ENCODE measurements at places on chromosomes 7 and 10.

- no peak for DNase-seq
Measured at GRCh38 chr10:53894145-53894544, 906.9 kb downstream of the PCDH15 start.

GRCh38 chr7:2373646-2374045, 19.0 kb downstream of the EIF3B start:
- DNase-seq, result no peak

- DNase-seq, result no peak
Measured at GRCh38 chr10:115606086-115606485, 512.9 kb downstream of the ATRNL1 start.

GRCh38 chr7:114392686-114393085, 21.9 kb upstream of the FOXP2 start:
- no peak for DNase-seq

GRCh38 chr10:59098387-59098786, 78.1 kb upstream of the PHYHIPL start:
- DNase-seq, result no peak

DNA sequence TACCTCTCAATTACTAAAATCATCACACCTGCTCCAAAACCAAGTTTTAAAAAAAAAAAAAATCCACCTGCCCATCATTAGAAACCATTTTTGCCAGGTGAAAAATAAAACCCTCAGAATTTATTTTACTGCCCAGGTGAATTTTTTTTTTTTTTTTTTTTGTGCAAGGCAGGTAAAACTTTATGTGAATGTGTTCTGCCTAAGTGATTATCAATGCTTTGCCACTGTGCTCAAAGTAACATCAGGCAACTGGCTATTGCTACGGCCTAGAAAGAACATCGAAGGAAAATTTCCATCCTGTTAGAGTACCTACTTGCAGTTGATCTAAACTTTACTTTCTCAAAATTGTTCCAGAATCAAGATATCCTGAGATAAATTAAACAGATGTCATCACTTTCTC, 512.1 kb downstream of the PARD3 start:
- no peak for DNase-seq

DNA sequence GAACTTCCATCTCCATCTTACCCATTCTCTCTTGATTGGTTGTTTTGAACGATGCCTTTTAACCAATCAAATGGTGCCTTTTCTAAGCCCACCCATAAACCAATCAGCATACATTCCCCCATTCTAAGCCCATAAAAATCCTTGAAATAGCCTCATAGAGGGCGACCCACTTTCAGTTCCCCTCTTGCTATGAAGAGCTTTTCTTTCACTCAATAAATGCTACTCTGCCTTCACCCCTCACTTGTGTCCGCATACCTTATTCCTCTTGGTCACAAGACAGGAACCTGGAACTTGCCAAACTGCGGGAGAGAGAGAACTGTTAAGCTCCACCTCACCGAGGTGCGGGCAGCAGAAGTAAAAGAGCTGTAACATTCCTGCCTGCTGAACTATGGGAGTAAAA, 1602.0 kb upstream of the LRRTM3 start:
- no peak for DNase-seq

GRCh38 chr10:120982507-120982906, 131.3 kb downstream of the WDR11 start:
- no peak for DNase-seq

DNA sequence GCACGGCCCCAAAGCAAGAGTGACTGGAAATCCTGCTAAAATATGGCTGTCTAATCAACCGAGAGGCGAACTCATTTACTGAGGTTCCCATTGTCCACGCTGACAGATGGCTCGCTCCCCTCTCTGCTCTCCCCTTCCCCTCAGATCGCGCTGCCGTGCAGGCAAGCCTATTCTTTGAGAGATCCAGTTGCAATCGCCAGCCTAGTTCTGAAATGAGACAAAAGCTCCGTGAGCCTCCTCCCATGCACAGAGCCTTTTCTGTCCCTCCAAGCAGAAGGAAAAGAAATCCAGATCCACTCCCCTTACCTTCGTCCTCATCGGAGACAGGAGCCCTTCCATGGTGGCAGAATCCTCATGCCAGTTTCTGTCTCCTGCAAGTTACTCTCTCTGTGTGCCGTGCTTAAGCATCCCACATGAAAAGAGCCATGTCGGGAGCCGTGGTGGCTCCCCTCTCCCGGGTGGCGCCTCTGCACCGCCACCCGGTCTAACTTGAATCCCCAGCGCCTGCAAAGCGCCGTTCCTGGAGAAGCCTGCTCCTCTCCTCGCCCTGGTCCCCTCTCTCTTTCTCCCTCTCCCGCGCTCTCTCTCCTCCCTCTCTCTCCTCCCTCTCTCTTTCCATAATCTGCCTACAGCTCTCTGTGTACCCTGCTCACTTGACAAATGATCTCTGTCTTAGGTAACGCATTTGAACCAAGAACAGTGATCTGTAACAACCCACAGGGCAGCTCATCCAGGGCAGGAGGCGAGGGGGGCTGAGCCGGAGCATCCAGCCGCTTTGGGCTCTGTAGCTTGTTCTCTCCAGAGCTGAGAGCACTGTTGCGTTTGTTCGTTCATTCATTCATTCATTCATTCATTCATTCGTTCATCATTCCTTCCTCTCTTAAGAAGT, 156.8 kb downstream of the FRMD4A start:
- DNase-seq, result no peak

- DNase-seq, result no peak
Measured at GRCh38 chr7:42947521-42947920, 15.3 kb downstream of the MRPL32 start.

GRCh38 chr7:152674860-152675758, 832 bp downstream of the XRCC2 start:
- peak; percentile 35 for DNase-seq

GRCh38 chr7:52140851-52141250, 824.2 kb upstream of the COBL start:
- DNase-seq, result no peak

- no peak for DNase-seq
Measured at GRCh38 chr7:132428247-132428919, 147.9 kb downstream of the PLXNA4 start.

DNA sequence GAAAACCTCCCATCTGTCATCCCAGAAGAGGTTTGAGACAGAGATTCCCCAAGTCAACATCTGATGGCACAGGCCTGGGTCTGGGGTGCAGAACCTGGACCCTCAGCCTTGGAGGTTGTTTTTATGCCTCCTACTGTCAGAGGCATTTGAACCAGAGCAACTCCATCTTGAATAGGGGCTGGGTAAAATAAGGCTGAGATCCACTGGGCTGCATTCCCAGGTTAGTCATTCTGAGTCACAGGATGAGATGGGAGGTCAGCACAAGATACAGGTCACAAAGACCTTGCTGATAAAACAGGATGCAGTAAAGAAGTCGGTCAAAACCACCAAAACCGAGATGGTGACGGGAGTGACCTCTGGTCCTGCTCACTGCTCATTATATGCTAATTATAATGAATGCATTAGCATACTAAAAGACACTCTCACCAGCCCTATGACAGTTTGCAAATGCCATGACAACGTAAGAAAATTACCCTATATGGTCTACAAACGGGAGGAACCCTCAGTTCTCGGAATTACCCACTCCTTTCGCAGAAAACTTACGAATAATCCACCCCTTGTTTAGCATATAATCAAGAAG, 92.0 kb downstream of the ITGA8 start:
- DNase-seq, result no peak

GRCh38 chr10:66805612-66806011, 120.2 kb upstream of the LRRTM3 start:
- DNase-seq, result no peak

DNA sequence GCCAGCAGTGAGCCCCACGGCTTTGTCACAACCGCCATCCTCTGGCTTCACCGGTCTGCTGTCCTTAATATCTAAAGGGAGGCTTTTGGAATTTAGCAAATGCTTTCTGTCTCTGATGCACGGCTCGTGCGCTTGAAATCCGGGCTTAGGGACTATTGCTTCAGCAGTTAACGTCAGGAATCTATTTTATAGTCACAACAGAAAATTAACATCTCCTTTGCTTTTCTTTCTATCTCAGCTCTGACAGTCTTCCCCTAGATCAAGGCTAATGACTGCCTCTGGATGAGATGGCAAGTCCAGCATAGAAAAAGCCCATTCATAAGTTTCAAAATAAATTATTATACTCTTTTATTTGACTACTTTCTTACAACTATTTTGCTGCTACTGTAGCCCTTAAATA, 423.8 kb downstream of the GALNT17 start:
- no peak for DNase-seq

GRCh38 chr10:99872367-99873162, 90.1 kb downstream of the ABCC2 start:
- DNase-seq, result no peak

DNA sequence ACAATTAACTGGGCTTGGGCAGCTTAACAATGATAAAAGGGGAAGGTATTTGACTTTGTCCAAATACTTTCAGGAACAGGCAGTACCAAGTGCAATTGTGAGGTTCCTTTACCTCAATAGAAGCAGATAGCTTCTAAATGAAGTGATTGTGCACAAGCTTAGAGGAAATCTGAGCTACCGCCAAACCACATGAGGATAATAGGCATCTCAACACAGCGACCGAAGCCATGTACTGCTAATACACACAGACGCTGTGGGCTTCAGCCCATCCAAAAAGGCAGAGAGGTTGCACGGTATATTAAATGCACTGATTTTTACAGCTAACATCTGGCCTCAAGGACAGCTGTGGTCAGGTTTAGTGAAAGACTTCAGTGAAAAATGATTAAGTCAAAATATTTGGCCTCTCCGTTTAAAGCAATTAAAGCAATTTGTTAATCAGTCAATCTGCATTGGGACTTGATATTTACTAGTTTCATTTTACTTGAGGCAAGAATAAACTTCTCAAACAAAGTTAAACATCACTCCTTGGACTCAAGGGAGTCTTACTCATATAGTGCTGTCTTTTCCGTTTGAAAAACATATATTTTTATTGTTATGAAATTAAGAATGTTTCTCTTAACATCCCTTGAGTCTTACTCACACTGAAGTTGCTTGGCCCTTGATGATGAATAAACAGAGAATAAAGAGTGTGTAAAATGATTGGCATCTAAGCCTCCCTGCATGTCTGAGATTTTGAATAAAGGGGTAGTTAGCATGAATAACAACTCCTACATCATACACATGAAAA, 306.3 kb downstream of the C7orf25 start:
- no peak for DNase-seq

GRCh38 chr7:135366843-135367508, 133.3 kb downstream of the STRA8 start:
- DNase-seq, result no peak

- no peak for DNase-seq
Measured at GRCh38 chr10:1489801-1490200, 247.5 kb downstream of the ADARB2 start.

- no peak for DNase-seq
Measured at GRCh38 chr7:150820148-150820547, 19.6 kb downstream of the TMEM176A start.

- DNase-seq, result no peak
Measured at GRCh38 chr10:86056672-86057071, 309.9 kb downstream of the GRID1 start.

DNA sequence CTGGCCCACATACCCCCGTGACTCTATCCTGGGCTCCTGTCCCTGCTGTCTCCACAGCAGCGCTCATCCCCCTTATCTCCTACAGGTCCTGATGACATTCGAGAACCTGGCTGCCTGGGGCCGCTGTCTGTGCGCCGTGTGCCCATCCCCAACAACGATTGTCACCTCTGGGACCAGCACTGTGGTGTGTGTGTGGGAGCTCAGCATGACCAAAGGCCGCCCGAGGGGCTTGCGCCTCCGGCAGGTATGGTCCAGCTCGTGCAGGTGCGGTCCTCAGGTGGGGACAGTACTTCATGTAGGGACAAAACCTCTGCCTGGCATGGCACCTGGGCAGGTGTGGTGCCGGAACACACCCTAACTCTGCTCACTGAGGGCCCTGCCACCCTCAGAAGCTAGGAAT, 30.4 kb upstream of the LRRC18 start:
- DNase-seq, result no peak

- DNase-seq, result no peak
Measured at GRCh38 chr7:77855371-77856083, 57.0 kb downstream of the PHTF2 start.

- DNase-seq, result no peak
Measured at GRCh38 chr10:56231436-56231835, 129.6 kb downstream of the ZWINT start.

- no peak for DNase-seq
Measured at GRCh38 chr10:18202680-18203460, 62.6 kb downstream of the CACNB2 start.

GRCh38 chr7:65444899-65445823, 71.5 kb downstream of the ZNF92 start:
- no peak for DNase-seq

GRCh38 chr10:58723966-58724365, 211.3 kb downstream of the BICC1 start:
- no peak for DNase-seq

- DNase-seq, result no peak
Measured at GRCh38 chr10:80520661-80521470, 16.8 kb upstream of the SH2D4B start.

DNA sequence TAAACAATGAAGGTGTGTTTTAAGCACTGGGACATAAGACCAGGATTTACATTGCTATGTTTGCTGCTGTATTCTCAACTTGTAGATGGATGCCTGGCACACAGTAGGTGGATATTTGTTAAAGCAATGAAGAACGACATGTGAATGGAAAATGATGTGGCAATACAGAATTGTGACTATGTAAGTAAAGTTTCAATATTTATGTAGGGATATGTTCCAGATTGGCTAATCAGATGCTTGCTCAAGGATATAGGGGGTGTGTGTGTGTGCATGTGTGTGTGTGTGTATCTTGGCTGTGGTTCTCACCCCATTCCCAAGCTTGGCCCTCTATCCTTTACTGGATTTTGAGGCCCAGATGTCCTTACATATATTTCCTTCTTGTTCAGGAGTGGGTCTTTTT, 42.7 kb upstream of the LAMB1 start:
- no peak for DNase-seq

DNA sequence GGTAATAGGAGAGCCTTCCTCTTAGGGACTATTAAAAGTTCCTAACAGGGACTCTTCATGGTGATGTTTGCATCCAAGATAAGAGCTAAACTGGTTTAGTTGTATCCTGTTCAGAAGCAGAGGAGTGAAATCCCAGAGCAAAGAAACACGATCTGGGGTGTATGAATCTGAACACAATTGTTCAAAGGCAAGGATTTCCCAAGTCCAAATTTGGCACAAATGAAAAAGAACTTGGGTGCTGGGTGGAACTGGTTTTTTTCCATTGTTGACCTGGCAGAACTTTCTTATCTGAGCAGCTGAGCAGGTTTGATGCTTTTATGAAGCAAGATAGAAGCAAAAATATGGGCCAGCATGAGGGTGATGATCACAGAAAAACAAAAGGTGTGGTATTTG, 6.0 kb downstream of the AGFG2 start:
- peak; percentile 79 for DNase-seq
